ENCODE measurements at places on chromosomes 1 and 21. TPM values are rescaled to one million over a fixed set of nuclear protein-coding genes. Genes with fewer than 3 reads are reported as not detected.

The MMEL1 gene
- not detected for total RNA-seq

The ETNK2 gene
- total RNA-seq = 16.1 TPM

- H3K36me3 ChIP-seq = no peaks in the 10 kb centered on the region
- H3K4me1 ChIP-seq = no peaks in the 10 kb centered on the region
- no peak for DNase-seq
- no peak overlapping the region for H3K4me3 ChIP-seq
- H3K27me3 ChIP-seq = no peaks in the 10 kb centered on the region
These were observed 149.3 kb downstream of the HUNK start for GRCh38 chr21:32022146-32022545.

The LCE2A gene
- not detected for total RNA-seq

- H3K27ac ChIP-seq = no peak overlapping the region
- DNase-seq = no peak
- no peaks in the 10 kb centered on the region for H3K27me3 ChIP-seq
- peaks cover 16% of the 10 kb centered on the region for H3K4me1 ChIP-seq
These were observed 7.7 kb upstream of the FBLIM1 start for GRCh38 chr1:15750924-15751323.

The RGS16 gene
- total RNA-seq = 22.2 TPM

DNA sequence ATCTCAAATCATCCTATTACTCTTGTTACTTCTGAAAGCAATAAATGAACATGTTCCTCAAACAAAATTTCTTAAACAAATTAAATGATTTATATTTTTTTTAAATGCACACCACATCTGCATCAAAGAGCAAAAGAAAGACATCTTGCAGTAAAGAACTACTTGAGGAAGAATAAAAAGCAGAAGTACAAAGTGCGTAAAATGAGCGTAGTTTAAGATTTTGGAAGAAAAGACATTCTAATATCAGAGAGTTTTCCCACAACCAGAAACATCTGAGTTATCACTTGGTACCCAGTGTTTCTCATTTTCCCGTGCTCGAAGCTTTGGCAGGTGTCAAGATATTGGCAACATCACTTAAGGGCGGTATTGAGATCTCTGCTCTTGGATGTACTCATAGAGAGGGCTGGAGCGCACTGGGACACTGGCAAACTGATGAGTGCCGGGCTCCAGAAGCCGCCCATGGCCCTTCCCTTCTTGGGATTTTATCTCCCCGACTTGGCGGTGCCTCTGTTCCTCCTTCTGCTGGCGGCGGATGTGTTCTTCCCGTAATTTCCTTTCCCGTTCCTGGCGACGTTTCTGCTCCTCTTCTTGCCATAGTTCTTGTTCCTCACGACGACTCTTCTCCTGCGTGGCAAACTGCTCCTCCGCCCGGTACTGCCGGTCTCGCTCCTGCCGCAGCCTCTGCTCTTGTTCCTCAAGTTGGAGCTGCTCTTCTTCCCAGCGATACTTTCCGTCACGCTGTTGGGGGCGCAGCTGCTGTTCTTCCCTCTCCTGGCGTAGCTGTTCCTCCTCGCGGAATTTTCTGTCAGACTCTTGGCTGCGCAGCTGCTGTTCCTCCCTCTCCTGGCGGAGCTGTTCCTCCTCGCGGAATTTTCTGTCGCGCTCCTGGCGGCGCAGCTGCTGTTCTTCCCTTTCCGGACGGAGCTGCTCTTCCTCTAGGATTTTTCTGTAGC, 7.9 kb downstream of the TCHH start:
- peaks cover 22% of the 10 kb centered on the region for H3K4me1 ChIP-seq
- H3K27me3 ChIP-seq = peaks cover 21% of the 10 kb centered on the region
- H3K4me3 ChIP-seq = no peak overlapping the region
- no peak overlapping the region for H3K27ac ChIP-seq

The LCE1B gene
- total RNA-seq = not detected

- no peaks in the 10 kb centered on the region for H3K36me3 ChIP-seq
- no peak overlapping the region for H3K4me3 ChIP-seq
- peak; percentile 98 for DNase-seq
- H3K27ac ChIP-seq = peak overlapping the region; percentile 95
- peaks cover 38% of the 10 kb centered on the region for H3K4me1 ChIP-seq
- no peaks in the 10 kb centered on the region for H3K27me3 ChIP-seq
These were observed 160.2 kb downstream of the PSMG1 start for GRCh38 chr21:39022863-39023693.

GRCh38 chr1:101198842-101199636, 37.8 kb upstream of the S1PR1 start:
- no peak overlapping the region for H3K4me3 ChIP-seq
- DNase-seq = no peak
- H3K4me1 ChIP-seq = no peaks in the 10 kb centered on the region
- H3K27ac ChIP-seq = no peak overlapping the region
- H3K36me3 ChIP-seq = no peaks in the 10 kb centered on the region

GRCh38 chr1:10771789-10772188, 24.7 kb downstream of the CASZ1 start:
- no peak overlapping the region for H3K4me3 ChIP-seq
- H3K4me1 ChIP-seq = peaks cover 4% of the 10 kb centered on the region
- H3K27me3 ChIP-seq = no peaks in the 10 kb centered on the region
- no peaks in the 10 kb centered on the region for H3K36me3 ChIP-seq

The AIM2 gene
- 0.34 TPM for total RNA-seq

DNA sequence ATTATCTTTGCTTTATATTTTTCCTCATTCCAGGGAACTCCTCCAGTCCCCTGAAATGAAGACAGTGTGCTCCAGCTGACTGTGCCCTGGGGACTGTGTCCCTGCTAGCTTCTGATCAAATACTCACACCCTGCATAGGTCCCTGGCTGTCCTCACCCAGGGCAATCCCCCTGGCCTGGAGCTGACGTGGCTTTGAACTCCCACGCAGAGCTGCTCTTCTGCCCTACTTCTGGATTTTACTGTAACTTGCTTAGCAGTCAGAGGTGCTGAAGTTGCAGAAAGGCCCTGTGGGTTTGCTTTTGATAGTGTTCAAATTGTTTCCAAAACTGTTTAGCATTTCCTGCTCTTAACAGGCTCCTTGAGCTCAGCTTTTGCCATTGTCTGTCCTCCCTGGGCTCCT, 186.5 kb downstream of the FASLG start:
- no peak overlapping the region for H3K27ac ChIP-seq
- no peaks in the 10 kb centered on the region for H3K4me1 ChIP-seq
- no peak for DNase-seq
- no peaks in the 10 kb centered on the region for H3K36me3 ChIP-seq
- no peaks in the 10 kb centered on the region for H3K27me3 ChIP-seq

- H3K27ac ChIP-seq = no peak overlapping the region
- H3K36me3 ChIP-seq = no peaks in the 10 kb centered on the region
- H3K4me3 ChIP-seq = no peak overlapping the region
- H3K27me3 ChIP-seq = no peaks in the 10 kb centered on the region
- peak; percentile 10 for DNase-seq
These were observed 39.0 kb downstream of the MRPL39 start for GRCh38 chr21:25568246-25568645.

GRCh38 chr1:156656806-156657740, 15.2 kb downstream of the BCAN start:
- H3K36me3 ChIP-seq = no peaks in the 10 kb centered on the region
- no peaks in the 10 kb centered on the region for H3K27me3 ChIP-seq
- DNase-seq = peak; percentile 65
- peaks cover 15% of the 10 kb centered on the region for H3K4me1 ChIP-seq

DNA sequence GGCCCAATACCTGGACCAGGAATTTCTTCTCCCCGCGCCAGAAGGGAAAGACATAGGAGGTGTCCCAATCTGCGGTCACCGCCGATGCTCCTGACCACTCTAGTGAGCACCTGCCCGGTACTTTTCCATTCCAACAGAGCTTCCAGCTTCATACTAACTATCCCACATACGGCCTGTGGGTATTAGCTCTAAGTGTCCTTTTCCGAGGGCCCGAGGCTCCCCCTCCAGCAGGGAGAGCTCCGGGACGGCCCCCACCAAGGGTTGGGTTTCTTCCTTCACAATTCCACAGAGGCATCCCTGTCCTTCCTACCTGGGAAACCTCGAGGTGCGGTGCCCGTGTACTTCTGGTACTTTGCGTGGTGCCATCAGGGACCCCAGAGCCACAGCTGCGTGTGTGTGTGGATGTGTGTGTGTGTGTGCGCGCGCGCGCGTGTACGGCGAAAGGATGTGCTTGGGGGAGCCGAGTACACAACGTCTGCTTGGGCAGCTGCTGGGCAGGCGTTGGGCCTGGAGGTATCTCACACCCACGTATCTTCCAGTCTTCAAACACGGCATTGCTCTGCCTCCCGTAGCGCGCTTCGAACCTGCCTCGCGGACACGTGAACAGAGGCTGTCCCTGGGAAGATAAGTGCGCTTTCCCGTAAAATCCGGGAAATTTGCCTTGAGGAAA, 2.4 kb upstream of the SIM2 start:
- no peak overlapping the region for H3K27ac ChIP-seq
- peaks cover 77% of the 10 kb centered on the region for H3K27me3 ChIP-seq
- H3K4me1 ChIP-seq = peaks cover 35% of the 10 kb centered on the region
- H3K4me3 ChIP-seq = no peak overlapping the region

GRCh38 chr1:99004254-99004860, 304 bp downstream of the PLPPR5 start:
- H3K36me3 ChIP-seq = no peaks in the 10 kb centered on the region
- peaks cover 16% of the 10 kb centered on the region for H3K4me1 ChIP-seq
- DNase-seq = peak; percentile 8

DNA sequence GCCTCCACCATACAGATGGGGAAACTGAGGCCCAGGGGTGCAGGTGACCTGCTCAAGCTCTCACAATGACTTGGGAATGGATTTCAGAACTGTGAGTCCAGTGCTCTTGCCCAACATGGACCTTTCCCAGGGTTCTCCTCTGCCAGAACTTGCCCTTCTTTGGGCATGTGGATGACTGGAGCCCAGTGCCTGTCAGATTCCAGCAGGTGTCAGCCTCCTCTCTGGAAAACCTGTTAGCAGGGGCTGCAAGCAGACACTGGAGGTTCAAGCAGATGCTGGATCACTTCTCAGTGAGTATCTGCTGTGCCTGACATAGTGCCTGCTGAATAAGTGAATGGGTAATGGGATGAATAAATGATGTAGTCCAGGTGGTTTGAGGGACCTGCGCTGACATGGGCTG, 314.2 kb upstream of the POU3F1 start:
- no peaks in the 10 kb centered on the region for H3K4me1 ChIP-seq
- no peak overlapping the region for H3K4me3 ChIP-seq
- H3K27ac ChIP-seq = no peak overlapping the region
- no peak for DNase-seq

The NFYC gene
- 70.5 TPM for total RNA-seq

The OR10Z1 gene
- total RNA-seq = not detected

DNA sequence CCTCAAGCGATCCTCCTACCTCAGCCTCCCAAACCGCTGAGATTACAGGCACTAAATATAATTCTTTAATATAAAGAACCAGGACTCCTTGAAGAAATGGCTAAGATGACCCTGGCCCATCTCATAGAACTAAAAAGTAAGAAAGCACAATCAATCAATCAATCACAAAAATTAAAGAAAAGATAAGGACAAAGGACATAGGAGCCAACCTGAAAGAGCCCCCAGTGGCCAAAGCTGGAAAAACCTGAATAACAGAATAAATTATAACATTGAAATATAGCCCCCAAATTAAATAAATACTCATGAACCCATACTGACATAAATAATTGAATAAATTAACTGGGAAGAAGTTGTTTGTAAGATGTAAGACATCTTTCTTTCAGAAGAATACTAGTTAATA, 8.9 kb downstream of the NUP210L start:
- no peaks in the 10 kb centered on the region for H3K36me3 ChIP-seq
- no peaks in the 10 kb centered on the region for H3K4me1 ChIP-seq
- no peak for DNase-seq
- no peak overlapping the region for H3K4me3 ChIP-seq

The SPRR2A gene
- total RNA-seq = not detected

DNA sequence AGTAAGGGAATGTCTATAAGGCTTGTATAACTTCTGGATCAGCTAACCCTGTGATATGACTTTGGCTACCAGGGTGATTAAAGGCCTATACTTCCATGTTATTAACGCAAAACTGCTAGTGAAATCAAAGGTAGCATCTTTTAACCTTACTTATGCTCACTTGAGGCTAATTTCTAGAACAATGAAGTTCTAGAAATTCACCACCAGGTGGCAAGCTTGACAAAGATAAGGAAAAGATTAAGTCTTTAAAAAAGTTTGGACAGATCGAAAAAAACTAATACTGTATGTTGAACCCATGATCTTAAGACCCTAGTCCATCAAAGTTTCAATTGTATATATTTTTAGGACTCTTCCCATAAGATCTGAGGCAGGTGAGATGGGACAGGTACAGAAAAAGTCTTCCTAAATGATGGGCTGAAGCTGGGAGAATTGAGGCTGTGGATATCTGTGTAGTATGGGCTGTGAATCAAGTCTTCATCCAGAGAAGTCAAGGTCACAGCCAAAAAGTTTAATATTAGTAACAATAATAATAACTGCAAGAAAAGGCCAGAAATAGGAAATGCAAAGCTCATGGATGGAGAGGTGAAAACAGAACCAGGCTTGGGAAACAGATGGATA, 18.8 kb downstream of the KYAT3 start:
- H3K36me3 ChIP-seq = no peaks in the 10 kb centered on the region
- no peaks in the 10 kb centered on the region for H3K4me1 ChIP-seq
- H3K27ac ChIP-seq = no peak overlapping the region
- no peak overlapping the region for H3K4me3 ChIP-seq
- no peaks in the 10 kb centered on the region for H3K27me3 ChIP-seq

- H3K4me1 ChIP-seq = peaks cover 61% of the 10 kb centered on the region
- H3K27ac ChIP-seq = peak overlapping the region; percentile 77
- DNase-seq = peak; percentile 81
- H3K36me3 ChIP-seq = no peaks in the 10 kb centered on the region
- no peaks in the 10 kb centered on the region for H3K27me3 ChIP-seq
- H3K4me3 ChIP-seq = no peak overlapping the region
These were observed 22.0 kb downstream of the SLC37A1 start for GRCh38 chr21:42535602-42536171.

The IER5 gene
- 7.5 TPM for total RNA-seq

The HCN3 gene
- total RNA-seq = 2.1 TPM

- no peak overlapping the region for H3K27ac ChIP-seq
- H3K36me3 ChIP-seq = no peaks in the 10 kb centered on the region
- H3K4me3 ChIP-seq = no peak overlapping the region
- H3K27me3 ChIP-seq = peaks cover 35% of the 10 kb centered on the region
- H3K4me1 ChIP-seq = peaks cover 13% of the 10 kb centered on the region
These were observed 272.7 kb downstream of the FOXD2 start for GRCh38 chr1:47710329-47711071.

The SPRR2F gene
- not detected for total RNA-seq

The TFF2 gene
- total RNA-seq = not detected

Measured in thyroid gland (tissue), 4 donors.